ENCODE measurements at places on chromosomes 5 and 9.

DNA sequence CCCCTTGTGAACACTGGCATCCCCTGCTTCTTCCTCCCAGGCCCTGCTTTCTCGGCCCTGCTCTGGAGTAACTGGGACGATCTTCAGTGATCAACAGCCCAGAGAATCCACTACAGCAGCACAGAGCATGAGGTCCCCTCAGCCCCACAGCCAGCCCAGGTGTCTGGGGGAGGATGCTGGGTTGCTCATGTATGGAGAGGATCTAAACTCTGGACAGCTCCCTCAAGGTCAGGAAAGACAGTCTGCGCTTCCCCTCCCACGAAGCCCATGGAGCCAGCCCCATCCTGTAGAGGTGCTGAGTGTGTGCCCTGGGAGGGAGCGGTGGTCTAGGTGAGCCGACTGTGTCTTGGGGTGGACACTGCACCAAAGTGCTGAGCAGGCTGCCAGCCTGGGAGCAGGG lies 190.2 kb downstream of the GABBR2 start:
- DNase-seq = no peak

DNA sequence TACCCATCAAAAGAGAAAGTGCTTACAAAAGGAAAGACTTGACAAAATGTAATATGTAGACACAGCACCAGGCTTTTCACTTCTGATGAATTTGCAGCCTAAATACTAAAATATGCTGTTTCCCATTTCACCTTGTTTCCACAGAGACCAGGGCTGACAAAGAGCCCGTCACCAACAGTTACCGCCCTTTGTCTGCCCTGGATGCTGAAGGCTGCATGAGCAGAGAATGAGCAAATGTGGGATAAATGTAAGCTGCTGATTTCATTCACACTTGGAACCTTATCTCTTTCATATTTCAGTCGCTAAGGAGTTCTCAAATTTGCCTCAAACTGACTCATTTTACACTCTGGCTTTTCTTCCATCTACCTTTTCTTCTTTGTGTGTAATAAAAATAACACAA lies 213.9 kb downstream of the TMEM167A start:
- no peak for DNase-seq

DNA sequence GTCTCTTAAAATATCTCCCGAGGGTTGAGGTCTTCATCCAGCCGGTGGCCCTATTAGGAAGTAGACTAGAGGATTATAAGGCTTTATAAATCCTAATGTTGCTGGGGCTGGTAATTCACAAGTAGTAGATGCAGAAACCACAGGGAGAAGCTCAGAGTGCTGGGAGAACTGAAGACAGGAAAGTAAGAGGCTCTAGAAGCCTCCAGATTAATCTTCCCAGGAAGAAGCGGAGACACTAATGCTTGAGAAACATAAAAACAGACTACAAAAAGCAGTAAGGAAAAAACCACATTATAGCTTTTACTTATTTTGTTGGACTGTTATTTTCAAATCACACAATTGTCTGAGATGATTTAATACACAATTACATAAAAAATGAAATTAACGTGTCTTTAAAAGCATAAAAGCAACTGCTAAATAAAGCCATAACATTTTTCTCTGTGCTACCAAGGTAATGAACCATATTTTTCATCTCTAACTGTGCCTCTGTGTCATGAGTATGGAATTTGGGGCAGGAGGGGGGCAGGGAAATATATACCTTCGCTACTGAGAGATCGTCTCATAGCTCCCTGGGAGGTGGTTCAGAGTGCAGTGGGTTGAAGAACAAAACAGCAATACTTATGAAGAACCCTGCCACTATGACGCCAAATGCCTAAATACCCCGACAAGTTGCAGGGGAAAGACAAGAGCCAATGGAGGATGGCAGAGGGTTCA lies 806.2 kb upstream of the WWC1 start:
- DNase-seq = no peak

DNA sequence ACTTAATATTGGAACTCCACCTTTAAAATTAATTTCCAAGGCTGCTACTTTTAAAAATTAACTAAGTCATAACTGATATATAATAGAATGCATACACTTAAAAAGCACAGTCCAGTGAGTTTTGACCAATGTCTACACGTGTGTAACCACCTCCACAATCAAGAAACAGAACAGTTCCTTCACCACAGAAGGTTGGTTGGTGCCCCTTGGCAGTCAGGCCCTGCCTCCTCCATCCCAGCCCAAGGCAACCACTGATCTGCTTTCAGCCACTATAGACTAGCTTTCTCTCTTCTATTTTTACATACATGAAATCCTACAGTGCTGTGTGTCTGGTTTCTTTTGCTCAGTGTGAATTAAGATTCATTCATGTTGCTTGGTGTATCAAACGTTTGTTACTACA lies 215.2 kb downstream of the CRB2 start:
- DNase-seq = no peak

GRCh38 chr5:88899096-88899737 lies 16.2 kb upstream of the MEF2C start:
- no peak for DNase-seq

DNA sequence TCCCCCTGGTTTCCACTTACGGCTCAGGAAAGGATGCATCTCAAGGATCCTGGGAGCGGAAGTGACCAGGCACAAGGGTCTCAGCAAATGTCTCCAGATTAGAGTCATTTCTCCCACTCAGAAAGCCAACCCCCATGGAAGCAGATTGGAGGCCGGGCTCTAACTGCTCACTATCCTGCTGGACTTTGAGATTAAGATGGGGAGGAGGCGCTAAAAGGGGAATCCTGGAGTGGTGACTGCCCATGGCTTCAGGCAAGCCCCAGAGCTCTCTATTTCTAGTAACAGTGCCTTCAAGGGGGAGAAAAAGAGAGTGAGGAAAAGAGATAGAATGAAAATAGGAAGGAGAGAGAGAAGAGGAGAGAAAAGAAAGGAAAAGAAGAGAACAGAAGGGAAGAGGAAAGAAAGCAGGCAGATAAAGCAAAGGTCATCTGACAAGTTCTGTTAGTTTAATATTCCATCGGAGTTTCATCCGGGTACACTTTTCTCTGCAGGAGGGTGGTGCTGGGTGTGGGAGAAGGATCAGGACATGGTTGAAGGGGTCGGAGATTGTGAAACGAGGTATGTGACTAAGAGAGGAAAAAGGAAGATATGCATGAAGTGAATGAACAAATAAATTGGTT lies at the start of gene AGXT2:
AGXT2 (minus strand) TSS at position 165 of the 620 bp plus-strand sequence; CDS start at position 108, 57 bp downstream.
- DNase-seq = no peak

- no peak for DNase-seq
These were observed 236.9 kb downstream of the NSG2 start for GRCh38 chr5:174282391-174282790.

DNA sequence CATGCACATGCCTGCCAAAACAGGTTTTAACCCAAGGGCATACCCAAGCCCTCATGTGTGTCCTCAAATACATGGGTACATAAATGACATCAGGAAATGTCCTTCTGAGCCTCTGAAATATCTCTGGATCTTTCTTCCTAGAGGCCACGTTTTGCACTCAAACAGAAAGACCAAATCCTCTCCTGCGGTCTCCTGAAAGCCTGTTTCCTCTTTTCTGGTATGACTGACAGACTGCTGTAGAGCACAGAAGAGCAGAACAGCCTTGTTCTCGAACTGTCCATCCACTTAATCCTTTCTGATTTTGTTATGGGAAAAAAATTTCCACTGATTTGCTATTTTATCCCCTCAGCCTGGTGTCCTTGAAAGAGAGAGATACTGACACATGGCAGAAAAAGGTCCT lies 107.2 kb downstream of the ASTN2 start:
- no peak for DNase-seq

DNA sequence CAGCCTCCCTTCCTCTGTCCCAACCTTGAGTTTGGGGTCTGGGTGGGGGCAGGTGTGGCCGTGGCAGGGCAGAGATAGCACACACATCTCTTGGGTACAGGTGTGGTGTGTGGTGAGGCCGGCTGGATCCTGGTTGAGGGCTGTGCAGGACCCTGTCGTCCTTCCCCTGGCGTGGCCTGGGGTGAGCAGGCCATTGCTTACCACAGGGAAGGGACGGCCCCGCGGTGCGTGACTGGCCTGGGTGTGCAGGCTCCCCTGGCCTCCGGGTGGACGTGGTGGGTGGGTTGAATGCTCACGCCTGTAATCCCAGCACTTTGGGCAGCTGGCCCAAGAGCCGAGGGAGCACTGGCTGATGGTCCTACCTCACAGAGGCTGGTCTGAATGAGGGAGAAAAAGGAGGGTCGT lies 1.2 kb downstream of the ARRDC1 start:
- DNase-seq = no peak

DNA sequence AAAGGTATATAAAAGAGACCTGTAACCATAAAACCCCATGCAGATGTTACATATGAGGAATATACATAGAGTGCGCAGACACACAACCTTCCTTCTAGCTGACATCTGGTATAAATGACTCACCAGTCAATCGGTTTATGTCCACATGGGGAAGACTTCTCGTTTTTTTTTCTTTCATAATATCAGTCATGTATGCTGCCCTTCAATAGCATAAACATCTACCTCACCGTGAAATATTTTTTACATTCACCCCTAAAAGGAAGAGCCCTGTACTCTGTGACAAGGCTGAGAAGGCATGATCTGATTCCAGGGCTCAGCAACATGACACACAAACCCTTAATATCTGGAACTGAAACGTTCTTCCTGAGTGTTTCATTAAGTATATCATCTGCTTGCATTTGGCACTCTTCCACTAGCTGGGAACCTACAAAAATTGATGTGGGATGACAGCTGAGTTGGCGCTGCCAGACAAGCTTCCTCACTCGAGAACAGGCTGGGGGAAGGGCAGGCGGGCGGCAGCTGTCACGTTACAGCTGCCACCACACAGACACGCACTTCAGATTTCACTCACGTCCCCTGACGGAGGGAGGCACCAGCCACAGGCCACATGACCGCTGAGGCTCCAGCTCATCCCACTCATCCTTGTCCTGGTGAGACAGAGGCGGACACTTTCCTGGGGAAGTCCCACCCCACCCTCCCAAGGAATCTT lies 74.2 kb downstream of the SHB start:
- no peak for DNase-seq

GRCh38 chr9:137499858-137500661 lies 40.9 kb upstream of the NSMF start:
- DNase-seq = no peak

- no peak for DNase-seq
These were observed 132.7 kb upstream of the MAP1B start for GRCh38 chr5:71974622-71975021.

DNA sequence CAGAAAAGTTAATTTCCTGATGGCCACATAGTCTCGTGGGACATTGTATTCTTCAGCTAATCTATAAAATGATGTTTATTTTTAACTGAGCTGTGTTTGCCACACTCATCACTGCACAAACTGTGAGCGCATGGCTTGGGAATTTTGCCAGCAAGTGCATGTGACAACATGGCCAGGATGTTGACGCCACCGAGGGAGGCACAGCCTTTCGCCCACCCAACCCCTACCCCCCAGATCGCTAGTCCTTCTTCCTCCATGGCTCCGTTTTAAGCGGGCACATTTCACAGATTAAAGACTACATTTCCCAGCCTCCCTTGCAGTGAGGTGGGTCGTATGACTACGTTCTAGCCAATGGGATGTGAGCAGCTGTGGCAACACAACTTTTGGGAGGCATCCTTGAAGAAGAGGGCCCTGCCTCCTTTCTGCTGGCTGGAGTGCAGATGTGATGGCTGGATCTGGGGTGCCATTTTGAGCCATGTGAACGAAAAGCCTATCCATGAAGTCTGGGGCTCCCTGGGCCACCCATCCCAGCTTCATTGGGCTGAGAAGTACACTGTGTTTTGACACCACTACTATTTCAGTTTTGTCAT lies 7.9 kb downstream of the NRARP start:
- DNase-seq = no peak

GRCh38 chr5:42989190-42989589 lies 50.9 kb downstream of the ANXA2R start:
- DNase-seq = no peak

- DNase-seq = no peak
These were observed 112.3 kb downstream of the MARCHF3 start for GRCh38 chr5:126917918-126918614.

DNA sequence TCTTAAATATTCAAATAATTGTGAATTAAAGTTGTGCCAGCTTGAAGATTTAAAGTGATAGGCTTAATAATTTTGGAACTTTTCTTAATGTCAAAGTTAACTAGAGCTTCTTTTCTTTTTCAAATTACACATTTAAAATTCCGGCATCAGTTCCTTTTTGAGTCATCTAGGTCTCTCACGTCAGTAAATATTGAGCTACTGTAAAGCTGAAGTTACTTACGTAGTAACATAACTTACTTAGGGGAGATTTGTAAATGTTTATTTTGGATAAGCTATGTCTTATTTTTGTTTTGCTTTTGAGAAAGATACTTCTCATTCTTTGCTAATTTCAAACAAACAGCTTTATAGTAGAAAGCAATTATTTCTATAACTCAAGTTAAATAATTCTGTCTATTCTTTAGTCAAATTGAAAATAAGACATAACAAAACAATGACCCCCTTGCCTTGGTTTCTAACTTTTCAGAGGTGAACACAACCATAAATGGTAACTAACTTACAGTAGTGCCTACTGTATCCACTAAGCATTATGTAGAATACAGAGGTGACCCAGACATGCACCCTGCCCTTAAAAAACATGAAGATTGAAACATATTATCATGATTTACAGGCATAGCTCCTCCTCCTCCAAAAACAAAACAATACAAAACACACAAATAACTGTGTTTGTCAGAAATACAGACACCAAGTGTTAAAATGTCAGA lies 29.8 kb downstream of the CD274 start:
- no peak for DNase-seq

- DNase-seq = no peak
These were observed 16.8 kb downstream of the IL33 start for GRCh38 chr9:6232336-6232945.

DNA sequence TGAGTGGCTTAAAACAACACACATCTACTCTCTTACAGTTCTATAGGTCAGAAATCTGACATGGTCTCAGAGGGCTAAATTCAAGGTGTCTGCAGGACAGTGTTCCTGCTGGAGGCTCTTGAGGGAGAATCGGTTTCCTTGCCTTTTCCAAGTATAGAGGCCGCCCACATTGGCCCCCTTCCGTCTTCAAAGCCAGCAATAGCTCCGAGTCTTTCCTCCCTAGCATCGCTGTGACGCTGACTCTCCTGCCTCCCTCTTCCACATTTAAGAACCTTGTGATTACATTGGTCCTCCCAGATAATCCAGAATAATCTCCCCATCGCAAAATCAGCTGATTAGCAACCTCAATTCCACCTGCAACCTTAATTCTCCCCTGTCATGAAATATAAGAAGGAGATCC lies 81.3 kb upstream of the IER5L start:
- DNase-seq = no peak

DNA sequence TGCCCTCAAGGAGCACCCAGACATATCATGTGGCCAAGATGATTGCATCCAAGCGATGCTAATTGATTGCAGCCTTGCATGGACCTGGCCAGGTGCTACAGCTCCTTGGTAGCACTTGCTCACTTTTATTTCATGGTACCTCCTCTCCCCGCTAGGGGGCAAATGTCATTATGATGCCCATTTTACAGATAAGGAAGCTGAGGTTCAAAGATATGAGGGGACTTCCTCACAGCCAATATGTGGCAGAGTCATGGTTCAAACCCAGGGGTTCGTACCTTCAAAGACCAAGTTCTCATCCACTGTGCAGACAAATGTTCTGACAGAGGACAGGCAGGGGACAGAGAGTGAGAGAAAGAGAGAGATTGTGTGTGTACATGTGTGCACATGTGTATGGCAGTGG lies 21.9 kb upstream of the KCNMB1 start:
- no peak for DNase-seq

- DNase-seq = no peak
These were observed 6.7 kb downstream of the RNF44 start for GRCh38 chr5:176530393-176530982.

- DNase-seq = no peak
These were observed 108.4 kb downstream of the ALDH1A1 start for GRCh38 chr9:72844440-72844768.

- no peak for DNase-seq
These were observed 43.6 kb upstream of the SLC30A5 start for GRCh38 chr5:69050214-69050613.
